Neural crest cell (in vitro differentiated cells): ENCODE measurements at places on chromosomes 2 and 18.

DNA sequence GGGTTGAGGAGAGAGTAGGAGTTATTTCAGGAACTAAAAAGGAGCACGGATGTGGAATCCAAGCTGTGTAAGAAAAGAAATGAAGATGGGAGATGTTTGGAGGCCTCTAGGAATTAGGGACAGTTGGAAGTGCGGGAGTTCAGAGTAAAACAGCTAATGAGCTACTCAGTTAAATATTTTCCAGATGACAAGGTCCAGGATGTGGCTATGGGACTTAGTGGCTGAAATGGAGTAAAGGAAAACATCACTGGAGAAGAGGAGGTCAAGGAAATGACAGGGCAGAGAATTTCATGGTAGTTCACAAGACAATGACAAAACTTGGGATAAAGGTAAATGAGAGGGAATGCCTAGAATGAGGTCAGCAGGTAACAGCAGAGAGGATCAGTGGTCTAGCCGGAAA lies 13.0 kb downstream of the GPR155 start:
- DNase-seq: no peak

DNA sequence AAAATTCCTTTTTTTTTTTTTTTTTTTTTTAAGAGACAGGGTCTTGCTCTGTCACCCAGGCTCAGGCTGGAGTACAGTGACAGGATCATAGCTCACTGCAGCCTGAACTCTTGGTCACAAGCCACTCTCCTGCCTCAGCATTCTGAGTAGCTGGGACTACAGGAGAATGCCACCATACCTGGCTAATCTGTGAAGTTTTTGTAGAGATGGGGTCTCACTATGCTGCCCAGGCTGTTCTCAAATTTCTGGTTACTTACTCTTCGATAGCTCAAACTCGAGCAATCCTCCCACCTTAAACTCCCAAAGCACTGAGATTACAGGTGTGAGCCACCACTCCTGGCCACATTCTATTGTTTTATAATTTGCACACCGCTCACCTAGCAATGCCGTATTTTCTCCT lies 27.0 kb downstream of the RNF149 start:
- DNase-seq: no peak

DNA sequence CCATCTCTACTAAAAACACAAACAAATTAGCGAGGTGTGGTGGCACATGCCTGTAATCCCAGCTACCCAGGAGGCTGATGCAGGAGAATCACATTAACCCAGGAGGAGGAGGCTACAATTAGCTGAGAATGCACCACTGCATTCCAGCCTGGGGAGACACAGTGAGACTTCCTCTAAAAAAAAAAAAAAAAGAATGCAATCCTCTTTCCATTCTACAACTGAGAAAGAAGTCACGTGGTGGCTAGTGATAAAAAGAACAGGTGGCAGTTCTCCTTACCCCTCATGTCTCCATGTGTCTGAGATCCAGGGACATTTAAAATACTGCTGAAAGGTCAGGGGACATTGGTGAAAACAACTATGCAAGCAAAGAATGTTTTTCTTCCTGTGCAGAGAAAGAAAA lies 24.4 kb upstream of the GPR39 start:
- no peak for DNase-seq

- DNase-seq: no peak
These were observed 53.4 kb downstream of the SERPINB7 start for GRCh38 chr18:63828656-63829055.

DNA sequence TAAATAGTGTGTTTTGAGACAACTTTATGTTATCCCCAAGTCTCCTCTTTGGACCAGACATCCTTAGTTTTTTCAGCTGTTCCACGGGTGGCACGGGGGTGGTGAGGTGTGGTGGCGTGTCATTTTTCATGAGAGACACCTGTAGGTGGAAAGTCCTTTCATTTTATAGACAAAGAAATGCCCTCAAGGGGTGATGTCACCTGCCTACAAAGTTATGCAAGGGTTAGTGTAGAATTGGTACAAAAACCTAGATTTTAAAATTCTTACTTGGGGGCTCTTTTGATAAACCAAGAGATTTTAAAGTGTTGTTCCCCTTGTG lies 15.3 kb downstream of the CTDP1 start:
- no peak for DNase-seq

DNA sequence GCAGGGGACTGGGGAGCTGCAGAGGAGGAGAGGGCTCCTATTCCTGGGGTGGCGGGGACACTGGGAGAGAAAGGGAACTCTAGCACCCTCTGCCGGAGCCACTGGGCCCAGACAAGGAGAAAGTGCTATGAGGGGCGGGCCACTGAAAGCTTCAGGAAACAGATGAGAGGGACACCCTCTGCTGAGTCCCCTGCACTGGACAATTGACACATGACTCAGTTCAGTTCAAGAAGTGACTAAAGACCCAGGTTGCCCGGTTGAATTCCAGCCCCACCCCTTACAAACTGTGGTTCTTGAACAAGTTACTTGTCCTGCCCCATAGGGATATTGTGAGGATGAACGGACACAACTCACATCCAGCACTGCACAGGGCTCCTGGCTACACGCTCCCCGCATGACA lies 5.0 kb downstream of the RUFY4 start:
- peak; percentile 41 for DNase-seq

DNA sequence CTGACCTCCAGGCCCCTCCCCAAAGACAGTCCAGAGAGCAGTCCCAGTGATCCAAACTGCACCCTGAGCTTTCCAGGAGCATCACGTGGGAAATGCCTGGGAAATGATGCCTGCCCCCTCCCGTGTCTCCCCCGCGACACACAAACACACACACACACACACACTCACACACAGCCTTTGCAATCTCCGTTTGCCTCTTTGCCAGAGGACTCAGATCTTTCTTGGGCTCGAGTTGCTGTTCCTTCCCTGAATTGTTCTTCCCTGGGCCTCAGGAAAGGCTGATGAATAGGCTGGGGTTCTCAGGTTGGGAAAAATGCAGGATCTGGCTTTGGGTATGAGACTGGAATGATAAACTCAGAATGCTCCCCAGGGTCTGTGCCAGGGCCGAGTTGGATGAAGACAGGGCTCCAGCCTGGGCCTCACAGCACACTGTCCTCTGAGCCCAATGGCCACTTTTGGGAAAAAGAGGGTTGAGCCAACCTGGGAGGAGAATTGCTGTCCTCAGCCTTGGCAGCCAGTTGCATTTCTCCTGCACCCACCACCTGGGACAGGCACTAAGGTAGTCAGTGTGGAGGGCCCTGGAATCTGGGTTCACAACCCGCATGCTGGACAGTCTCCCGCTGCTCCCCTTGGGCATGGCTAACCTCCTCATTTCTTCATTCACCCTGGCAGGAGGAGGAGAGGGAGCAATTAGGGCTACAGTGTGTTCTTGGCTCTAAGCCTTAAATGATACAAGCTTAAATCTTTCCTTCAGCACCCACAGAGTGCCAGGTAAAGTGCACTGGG lies 43.9 kb upstream of the ATP6V1B1 start:
- no peak for DNase-seq

DNA sequence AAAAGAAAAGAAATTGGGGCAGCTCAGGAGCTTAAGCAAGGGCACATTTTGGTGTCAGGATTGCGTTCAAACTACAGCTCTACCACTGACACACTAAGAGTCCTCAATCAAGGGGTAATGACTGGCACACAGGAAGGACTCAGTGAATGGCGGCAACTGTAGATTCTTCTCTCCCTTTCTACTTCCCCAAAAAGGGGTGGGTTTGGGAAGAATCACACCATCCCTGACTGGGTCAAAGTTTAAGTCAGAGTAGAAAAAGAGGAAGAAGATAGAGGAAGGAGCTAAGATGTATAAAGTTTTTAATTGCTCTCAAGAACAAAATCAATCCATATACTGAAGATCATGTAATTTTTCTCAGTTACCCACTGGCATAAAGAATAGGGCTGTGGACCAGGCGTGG lies 2.6 kb downstream of the NLRC4 start:
- DNase-seq: no peak

GRCh38 chr2:235462415-235462790 lies 31.4 kb upstream of the AGAP1 start:
- no peak for DNase-seq

DNA sequence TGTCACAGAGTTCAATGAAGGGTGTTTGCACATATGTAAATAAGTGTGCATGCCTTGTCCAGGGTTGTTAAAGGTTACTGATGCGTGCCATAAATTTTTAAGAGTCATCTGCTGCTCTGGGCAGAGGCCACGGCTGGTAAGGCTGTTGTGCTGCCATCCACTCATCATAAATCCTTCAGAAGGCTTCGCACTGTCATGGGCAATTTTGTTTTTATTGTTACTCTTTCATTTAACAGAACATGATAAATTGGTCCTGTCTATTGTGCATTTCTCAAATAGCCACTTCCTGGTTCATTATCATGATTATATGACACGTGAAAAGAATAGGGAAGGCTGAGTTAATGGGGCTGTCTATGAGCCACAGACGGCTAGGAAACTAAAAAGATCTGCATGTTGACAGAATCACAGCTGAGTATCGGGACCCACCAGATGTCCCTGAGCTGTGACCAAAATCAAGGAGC lies 634.3 kb upstream of the SOX11 start:
- no peak for DNase-seq

GRCh38 chr2:8212239-8212638 lies 469.6 kb upstream of the ID2 start:
- no peak for DNase-seq

GRCh38 chr2:95305380-95306061 lies 8.4 kb downstream of the KCNIP3 start:
- DNase-seq: no peak

DNA sequence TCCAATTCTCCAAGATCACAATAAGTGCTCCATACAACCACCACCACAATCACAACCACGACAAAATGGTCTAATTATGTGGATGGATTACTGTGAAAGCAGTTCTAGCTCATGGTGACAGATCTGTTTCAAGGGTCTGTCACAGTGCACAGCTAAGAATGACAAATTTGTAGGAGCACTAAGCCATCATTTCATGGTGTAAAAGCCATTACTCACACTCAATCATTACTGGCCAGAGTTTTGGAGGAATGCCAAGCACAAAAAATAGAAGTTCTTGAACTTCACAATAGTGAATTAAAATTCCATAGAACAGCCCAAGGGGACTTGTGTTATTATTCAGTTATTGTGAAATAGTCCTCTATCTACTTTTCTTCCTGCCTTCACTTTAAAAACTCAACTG lies 2.3 kb downstream of the CPS1 start:
- no peak for DNase-seq
